ENCODE measurements at places on chromosomes 6 and 20. TPM values are rescaled to one million over a fixed set of nuclear protein-coding genes. Genes with fewer than 3 reads are reported as not detected.

DNA sequence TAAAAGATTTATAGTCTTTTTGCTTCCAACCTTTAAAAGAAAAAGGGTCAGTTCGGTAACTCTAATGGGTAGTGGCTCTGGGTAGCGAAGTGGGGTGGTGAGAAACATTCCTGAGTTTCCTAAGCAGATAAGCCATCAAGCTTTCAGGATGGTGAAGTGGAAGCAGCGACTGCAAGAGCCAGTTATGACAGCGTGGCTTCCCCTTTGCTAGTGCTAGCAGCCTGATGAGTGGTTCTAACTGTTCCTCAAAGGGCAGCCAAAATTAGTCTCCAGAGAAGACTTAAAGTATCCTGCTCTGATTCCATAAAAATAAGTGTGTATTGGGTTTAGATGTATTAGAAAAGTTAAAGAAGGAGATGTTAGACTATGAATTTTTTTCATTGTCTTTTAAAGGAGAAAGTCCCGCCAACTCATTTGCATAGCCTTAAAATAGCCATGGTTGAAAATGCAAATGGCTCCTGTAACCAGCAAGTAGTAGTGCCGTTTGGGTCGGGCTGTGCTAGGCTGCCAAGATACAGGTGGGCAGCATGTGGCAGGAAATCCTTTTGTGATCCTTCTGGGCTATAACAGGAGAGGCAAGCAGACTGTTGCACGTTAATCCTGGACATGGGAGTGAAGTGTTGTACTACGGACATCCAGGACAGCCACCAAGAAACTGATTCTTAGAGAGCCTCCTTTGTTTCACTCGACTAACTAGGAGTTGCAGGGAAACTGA lies 18.0 kb downstream of the ELOVL2 start:
- DNase-seq = no peak

GRCh38 chr20:63525971-63526370 lies 5.4 kb downstream of the PPDPF start:
- no peak for DNase-seq

GRCh38 chr6:7241160-7241559 lies 71.8 kb downstream of the SSR1 start:
- DNase-seq = no peak

DNA sequence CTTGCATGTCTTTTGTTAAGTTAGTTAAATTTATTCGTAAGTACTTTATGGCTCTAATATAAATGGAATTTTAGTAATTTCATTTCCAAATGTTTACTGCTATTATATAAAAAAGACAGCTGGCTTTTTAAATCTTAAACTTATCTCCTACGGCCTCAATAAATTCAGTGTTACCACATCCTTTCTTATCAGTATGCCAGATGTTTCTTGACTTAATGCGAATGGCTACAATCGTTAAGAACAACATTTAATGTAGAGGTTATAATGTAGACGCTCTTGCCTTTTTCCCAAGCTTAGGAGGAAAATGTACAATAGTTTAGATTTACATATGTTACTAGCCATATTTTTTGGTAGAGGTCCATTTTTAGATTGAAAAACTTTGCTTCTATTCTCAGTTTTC lies 659.4 kb downstream of the TENT5A start:
- no peak for DNase-seq

GRCh38 chr20:37179683-37180524 lies 556 bp upstream of the MROH8 start:
- DNase-seq = no peak

DNA sequence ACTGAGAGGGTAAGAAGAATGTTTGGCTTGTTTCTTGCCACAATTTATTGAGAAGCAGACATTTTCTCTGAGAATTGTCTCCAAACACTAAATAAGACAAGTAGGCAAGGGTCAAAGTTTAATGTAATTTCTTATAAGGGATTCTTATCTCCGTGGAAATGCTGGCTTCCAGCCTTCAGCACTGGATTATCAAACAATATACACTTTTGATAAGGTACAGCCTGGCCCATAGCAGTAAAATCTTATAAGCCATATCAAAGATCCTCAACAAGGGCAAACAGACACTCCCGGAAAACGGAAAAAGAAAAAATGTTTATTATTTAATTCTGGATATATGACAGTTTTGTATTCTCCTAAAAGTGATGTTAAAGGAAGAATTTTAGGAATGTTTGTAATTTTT lies 18.5 kb upstream of the ZSCAN9 start:
- no peak for DNase-seq

DNA sequence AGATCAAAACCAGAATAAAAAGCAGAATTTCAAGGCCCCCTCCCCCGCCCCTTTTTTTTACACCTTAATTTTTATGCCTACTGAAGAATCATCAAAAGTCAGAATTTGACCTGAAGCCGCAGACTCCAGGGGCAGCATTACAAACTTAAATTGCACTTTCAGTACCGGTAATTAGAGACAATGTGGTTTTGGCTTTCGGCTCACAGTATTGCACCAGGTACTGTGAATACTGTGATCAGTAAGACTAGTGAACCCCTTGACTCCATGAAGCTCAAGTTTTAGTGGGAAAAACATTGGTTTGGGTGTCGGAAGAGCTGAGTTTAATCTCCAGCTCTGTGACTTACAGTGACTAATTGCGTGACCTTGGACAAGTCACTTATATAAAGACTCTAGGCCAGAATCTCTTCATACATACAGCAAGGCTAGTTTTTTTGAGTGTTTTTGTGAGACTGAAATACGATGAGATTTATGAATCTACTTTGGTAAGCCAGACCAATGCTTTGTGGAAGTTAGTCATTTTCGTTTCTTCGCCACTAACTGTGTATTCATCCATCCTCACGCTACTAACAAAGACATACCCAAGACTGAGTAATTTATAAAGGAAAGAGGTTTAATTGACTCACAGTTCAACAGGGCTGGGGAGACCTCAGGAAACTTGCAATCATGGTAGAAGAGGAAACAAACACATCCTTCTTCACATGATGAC lies 114.7 kb downstream of the SASH1 start:
- DNase-seq = no peak

DNA sequence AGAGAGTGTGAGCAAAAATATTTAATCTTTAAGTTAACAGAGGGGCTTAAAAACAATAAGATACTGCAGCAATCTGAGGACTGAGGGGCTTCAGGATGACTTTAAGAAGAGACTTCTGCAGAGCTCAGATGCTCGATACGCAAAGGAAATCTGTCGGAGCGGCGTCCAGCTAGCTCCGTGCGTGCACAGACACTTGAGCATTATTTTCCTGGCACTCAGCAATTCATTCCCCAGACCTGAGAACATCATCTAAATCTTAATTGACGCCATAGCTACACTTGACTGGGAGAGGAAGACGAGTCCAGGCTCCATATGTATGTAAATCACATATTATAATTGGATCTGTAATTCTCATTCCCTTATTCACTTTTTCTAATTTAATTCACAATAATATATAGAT lies 228.2 kb downstream of the SOD2 start:
- DNase-seq = no peak

DNA sequence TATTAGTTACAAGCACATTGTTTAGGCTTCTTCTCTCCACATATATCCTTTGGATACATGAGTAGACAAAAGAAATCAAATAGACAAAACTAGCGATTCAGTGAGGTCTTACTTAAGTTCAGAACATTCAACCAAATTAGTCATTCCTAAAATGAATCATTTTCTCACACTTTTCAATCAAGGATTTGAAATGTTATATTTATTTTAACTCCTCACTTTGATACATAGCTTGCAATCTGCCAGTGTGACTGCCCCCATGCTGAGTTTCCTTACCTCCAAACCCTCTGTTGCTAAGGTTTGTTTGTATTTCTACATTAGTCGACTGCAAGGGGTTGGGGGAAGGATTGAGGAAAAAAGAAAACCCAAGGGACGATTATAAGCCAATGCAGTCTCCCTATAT lies 3.5 kb upstream of the MOXD1 start:
- DNase-seq = no peak

- no peak for DNase-seq
Observed at GRCh38 chr6:137342607-137343190, 123.5 kb upstream of the IFNGR1 start.

GRCh38 chr6:138569970-138570724 lies 70.9 kb upstream of the NHSL1 start:
- no peak for DNase-seq

DNA sequence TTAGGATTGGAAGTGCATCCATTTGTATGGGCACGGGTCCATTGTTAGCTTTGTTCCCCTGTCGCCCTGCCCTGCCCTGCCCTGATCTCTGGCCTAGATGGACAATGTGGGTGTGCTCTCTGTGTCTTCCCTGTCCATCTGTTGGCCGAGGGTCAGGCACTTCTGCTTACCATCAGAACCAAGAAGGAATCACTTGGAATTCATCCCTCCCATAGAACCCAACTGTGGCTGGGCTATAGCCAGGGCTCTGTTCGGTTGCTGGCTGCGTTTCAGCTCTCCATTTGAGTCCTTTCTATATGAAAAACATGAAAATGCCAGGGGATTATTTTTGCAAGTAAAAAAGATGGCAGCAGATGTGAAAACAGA lies 26.6 kb upstream of the TULP4 start:
- no peak for DNase-seq

The PXDC1 gene
- 58.0 TPM for total RNA-seq

The ZSWIM3 gene
- 2.8 TPM for total RNA-seq

Measured in esophagus squamous epithelium (tissue), 5 donors.